Esophagus mucosa (tissue), 1 donor: ENCODE measurements at places on chromosomes 11 and 22. TPM values are rescaled to one million over a fixed set of nuclear protein-coding genes. Genes with fewer than 3 reads are reported as not detected.
A peak's percentile ranks its signal among the peaks of the same experiment; 100 is the strongest.

The C11orf87 gene
- 0.12 TPM for total RNA-seq

The CDC42EP2 gene
- 0.92 TPM for total RNA-seq

The MPZL2 gene
- total RNA-seq, result 457 TPM

GRCh38 chr11:11502263-11502861 lies 119.4 kb downstream of the GALNT18 start:
- ATAC-seq, result peak; percentile 65

DNA sequence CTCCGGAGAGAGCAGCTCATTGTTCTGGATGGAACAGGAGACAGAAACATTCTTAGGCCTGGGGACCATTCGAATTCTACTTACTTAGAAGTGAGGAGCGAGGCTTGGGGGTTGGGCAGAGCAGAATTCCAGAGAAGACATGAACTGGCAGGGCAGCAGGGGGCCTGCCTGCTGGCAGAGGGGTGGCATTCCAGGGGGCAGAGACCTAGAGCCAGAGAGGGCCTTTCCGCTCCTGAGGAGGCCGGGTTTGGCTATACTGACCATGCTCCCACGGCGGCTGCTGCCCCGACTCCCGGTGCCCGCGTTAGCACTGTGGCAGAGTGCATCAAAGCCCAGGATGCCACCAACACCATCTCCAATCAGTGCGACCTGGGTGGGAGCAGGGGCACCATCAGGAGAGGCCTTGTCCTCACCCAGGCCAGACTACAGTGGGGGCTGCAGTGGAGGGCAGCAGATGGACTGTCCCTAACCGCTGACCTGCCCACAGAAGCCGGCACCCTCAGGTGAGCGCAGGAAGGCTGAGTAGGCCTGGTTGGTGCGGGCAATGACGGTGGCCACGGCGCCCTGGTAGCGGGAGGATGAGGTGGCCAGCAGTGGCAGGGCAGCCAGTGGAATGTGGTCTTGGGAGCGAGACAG lies 7.4 kb downstream of the PITPNM1 start:
- no peak for ATAC-seq

DNA sequence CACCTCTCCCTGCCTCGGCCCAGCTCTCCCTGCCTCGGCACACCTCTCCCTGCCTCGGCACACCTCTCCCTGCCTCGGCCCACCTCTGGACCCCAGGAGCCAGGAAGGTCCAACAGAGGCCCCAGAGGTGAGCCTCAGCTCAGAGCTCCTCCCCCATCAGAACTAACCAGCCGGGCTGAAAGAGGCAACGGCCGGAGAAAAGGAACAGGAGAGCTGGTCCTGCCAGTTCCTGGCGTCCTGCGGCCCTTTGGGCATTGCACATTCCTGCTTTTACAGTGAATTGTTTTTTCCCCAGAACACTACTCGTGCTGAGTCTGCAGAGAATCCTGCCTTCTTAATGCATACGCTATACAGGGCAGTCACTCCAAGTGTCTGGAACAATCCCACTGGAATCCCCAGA lies 45.8 kb downstream of the LMO1 start:
- ATAC-seq, result no peak

DNA sequence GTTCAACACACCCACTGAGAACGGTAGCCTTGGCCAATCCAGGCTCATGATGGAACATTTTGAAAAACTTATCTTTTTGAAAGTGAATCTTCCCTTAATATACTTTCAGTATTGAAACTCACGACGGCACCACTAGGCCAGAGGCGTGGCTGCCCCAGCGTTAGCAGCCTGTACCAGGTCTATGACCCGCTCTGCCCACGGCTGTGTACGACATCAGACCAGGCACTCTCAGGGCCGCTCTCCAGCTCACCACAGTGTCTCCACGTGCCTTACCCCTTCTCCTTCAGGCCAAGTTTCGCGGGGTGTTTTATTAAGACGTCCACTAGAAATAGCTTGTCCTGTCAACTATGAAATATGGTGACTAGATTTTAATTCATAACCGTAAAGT lies 31.2 kb downstream of the ALG12 start:
- ATAC-seq, result no peak

DNA sequence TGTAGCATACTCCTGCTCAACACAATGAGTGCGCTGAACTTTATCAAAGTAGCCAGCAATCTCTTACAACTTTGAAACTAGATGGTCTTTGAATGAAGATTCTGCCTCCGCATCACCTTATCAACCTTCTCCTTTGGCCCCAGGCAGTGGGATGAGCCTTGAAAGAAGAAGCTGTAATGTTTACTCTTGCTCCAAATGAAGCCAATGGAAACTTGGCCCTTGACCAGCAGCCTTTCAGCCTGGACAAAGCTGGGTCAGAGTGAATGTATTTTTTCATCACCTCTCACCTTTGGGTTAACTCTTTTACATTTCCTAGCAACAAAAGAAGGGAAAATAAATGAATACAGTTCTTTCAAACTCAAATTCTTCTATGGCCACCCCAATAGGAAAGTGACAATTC lies 359.1 kb downstream of the KCNA4 start:
- ATAC-seq, result no peak

DNA sequence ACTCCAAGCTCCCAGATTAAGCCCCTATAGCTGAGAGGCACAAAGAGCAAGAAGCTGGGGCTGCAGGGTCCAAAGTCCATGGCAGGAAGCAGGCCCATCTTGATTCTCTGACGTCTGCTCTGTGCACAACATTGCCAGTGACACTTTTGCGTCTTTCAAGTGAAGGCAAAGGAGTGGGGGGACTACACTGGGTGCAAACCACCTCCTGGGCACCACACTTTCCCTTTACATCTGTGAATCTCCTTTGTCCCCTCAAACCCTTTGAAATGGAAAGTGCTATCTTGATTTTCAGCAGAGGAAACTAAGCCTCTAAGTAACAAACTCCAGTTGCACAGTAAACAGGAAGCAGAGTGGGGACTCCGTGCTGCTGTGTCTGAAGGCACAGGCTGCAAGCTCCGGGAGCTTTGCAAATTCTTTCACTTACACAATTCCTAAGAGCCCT lies 428.0 kb downstream of the LARGE1 start:
- ATAC-seq, result no peak

- ATAC-seq, result no peak
These were observed 96.0 kb downstream of the ABTB2 start for GRCh38 chr11:34261820-34262219.

DNA sequence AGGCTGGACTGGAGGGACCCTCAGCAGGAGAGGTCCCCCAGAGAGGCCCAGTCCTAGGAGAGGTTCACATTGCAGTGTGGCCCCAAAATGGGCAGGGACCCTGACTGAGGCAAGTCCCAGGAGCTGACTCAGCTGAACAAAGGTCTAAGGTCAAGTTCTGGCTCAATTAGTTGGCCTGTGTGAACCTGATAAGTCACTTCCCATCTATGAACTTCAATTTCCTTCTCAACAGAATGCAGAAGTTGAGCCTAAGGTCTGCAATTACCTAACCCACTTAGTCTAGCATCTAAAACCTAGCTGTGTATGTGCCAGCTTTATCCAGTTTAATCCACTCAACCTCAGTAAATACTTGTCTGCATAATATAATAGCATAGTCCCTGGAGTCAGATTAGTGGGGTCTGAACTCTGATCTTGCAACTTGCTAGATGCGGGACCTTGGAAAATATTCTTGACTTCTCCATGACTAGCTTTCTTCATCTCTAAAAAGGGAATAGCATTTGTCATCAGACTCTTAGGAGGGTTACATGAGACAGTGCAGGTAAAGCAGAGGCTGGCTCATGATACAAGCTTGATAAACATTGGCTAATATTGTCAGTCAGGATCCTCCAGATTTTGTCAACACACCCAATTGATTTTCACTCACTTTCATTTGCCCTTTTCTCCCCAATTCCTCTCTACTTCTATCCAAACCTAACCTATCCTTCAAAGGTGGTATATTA lies 465.5 kb downstream of the INSC start:
- ATAC-seq, result no peak

GRCh38 chr11:11149671-11150459 lies 203.2 kb downstream of the CSNK2A3 start:
- no peak for ATAC-seq

DNA sequence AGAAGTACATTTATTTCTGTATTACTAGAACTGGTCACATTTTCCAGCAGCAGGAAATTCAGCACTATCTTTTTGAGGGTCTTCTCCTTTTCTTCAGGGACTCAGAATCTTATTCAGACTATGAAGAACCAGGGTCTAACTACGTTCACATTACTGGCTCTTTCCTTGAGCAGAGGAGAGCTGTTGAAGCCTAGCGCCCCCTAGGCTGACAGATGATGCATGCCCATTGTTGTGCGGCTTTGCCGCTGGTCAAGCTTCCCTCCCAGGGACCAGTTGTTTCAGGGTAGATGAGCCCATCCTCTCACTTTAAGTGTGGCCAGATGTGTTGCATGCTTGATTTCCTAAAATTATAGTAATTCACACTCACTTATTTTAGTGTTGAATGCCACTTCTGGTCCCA lies 168.2 kb upstream of the PDGFD start:
- ATAC-seq, result no peak

- ATAC-seq, result no peak
These were observed 217.4 kb downstream of the SBF2 start for GRCh38 chr11:10076458-10077141.

GRCh38 chr11:102147015-102147414 lies 36.8 kb downstream of the YAP1 start:
- ATAC-seq, result no peak

- no peak for ATAC-seq
These were observed 29.4 kb upstream of the RRAS2 start for GRCh38 chr11:14388352-14388751.

DNA sequence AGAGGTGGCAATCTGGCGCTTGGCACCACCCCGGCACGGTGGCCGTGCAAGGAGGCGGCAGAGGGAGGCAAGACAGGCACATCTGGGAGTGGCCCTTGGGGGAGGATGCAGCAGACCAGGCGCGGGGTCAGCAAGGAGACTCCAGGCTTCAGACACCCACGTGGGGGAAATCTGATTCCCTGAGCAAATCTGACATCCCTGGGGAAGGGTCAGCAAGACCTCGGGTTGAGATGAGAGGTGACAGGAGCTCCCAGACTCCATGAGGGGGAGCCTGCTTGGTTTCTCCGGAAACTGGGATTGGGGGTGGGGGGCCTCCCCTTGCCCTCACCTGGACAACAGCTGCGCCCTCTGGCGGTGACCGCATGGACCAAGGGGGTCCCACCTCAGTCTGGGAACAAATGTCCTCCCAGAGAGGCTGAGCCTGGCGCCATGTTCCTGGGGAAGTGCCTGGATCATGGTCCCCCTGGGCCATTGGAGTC lies 4.0 kb upstream of the RCOR2 start:
- ATAC-seq, result no peak

DNA sequence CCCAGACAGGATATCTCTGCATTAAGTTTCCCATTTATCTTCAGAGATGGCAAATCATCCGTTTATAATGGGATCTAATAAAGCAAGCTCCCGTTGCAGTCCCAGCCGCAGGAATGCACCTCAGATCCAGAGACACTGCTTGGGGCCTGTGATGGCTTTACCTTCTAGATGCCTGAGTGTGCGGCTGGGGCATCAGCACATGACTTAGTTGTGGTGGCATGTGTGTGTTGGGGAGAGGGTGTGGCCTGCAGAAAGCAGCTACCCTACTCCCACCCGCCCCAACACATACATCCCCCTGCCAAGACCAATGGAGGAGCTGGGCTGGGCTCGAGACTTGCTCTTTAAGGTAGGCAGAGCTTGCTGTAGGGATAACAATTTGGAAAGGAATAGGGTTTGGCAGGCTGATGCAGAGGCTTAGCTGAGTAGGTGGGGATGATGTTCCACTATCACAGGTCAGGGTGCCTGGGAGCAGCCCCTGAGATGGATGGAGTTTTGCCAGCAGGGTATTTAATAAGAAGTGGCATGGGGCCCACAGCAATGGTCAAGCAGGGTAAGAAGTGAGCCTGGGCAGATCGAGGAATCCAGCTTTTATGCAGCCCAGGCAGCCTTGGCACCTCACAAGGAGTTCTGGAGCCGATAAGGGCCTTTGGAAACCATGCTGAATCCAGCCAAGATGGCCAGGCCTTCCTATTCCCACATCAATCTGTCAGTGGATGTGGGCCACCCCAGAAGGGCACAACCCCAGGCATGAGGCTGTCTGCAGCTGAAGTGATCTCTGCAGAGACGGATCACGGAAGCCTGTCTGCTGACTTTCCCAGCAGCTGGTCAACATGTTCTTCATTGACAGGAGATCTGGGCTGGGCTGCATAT lies 601.3 kb downstream of the BUD13 start:
- no peak for ATAC-seq

- no peak for ATAC-seq
These were observed 1217.9 kb downstream of the LRRC4C start for GRCh38 chr11:40241524-40242051.

DNA sequence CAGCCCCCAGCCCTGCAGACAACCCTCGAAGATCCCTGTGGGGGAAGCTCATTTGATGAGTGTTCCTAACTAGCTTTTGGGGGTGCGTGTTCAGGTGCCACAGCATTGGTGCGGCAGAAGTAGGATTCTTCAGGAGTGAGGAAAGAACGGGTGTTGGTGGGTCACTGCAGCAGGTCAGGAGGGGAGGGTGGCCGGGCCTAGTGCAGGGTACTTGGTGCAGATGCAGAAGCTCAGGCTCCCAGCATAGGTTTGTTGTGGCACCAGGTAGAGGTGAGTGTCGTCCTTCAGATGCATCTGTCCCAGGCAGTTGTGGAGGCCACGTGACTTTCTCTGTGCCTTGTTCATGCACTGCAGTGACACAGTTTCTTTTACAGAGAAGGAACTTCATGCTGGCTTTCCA lies 15.1 kb upstream of the ADORA2A start:
- no peak for ATAC-seq

DNA sequence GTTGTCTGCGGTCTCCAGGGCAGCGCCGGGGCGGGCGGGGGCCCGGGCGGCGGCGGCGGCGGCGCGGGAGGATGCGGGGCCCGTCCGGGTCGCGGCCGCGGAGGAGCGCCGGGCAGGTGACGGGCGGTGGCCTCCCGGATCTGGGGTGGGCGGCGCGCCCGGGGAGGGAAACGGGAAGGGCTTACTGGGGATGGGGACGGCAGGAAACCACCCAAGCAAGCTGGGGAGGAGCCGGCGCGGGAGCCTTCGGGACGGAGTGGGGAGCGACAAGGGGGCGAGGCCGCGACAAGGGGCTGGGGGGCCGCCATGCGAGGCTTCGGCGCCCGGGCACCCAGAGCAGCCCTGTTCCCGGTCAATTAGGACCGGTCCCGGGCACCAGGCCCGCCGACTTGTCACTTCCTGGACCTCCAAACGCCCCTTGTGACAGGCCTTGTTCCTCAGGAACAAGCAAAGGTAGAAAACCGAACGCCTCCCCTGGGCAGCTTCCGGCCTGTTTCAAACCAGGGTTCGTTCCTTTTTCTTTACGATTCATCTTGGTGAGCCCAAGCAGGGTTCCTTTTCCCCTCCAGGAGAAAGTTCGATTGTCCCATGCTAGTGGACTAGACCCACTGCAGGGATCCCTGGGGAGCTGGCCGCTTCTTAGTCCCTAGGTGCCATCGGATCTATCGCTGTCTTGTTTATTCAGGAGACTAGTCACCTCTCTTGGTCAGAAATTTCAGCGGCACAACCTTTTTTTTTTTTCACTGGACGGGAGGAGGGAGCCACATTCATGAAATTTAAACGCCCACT lies 492 bp downstream of the JHY start:
- peak; percentile 44 for ATAC-seq
